ENCODE measurements at places on chromosomes 5 and 9.

DNA sequence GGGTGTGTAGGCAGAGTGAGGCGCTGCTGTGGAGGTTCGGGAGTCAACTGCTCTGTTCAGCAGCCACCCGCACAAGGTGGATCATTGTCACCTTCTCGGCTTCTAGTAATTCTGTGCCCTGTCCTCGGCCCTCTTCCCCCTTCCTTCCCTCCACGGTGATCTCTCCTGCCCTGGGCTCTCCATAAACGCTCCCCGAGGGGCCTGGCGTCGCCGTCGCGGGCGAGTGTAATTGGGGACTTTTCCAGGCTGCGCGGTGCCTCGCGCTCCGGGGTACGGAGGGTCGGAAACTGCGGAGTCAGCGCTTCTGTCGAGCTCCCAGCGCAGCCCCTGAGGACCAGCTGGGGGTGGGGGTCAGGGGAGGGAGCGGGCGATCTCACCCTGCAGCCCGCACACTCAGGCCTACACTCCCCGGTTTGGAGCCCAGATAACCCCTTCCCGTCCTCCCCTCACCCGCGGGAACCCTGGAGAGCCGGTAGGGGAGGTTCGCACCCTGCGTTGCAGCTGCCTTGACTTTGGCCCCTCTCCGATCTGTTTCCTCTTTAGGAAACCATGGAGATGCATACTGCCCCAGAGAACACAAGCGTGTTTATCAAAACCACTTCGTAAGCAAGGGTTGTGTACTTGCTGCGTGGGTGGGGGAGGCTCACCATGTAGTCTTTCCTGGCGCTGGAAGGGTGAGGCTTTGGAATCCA lies 188.3 kb upstream of the ZNF618 start:
- DNase-seq = no peak

GRCh38 chr5:139699351-139699750 lies 51.2 kb downstream of the CXXC5 start:
- no peak for DNase-seq

DNA sequence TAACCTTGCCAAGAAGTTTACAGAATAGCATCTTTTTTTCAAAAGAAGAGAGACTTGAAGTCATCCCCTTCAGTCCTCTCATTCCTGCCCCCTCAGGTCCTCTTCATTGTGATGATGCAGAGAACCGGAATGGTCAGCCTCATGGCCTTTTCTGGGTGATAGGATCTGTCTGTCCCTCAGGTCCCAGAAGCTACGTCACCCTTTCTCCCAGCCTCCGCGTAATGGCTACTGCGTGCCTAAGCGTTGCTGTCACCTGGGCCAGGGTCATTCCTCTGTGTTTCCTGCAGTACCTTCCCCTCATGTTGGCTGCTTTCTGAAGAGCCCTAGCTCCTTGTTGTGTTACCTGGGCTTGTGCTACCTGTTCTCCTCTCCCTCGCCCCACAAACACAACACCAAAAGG lies 4.7 kb downstream of the PIK3R1 start:
- DNase-seq = no peak

DNA sequence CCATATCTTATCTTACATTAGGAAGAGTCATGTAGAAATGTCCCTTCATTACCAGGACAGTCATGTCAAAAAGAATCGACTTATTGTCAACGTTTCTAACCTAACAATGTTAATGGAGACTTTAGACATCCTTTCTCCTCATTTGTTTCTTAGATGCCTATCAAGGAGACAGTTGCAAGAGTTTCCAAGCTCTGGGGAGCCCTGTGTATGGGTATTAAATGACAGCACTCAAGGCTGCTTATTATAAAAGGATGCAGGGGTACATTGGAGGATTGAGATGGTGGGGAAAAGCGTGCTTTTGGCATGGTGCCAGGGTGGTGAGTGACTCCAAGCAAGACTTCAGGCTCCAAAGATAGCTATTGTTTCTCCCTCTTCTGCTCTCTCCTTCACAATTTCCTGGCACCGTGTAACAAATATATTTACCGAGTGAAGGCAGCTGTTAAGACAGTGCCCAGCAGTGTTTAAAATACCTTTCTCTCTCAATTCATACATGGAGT lies 461.3 kb upstream of the CLINT1 start:
- DNase-seq = peak; percentile 42

- DNase-seq = no peak
Observed at GRCh38 chr9:76891874-76892273, 14.0 kb downstream of the PRUNE2 start.

DNA sequence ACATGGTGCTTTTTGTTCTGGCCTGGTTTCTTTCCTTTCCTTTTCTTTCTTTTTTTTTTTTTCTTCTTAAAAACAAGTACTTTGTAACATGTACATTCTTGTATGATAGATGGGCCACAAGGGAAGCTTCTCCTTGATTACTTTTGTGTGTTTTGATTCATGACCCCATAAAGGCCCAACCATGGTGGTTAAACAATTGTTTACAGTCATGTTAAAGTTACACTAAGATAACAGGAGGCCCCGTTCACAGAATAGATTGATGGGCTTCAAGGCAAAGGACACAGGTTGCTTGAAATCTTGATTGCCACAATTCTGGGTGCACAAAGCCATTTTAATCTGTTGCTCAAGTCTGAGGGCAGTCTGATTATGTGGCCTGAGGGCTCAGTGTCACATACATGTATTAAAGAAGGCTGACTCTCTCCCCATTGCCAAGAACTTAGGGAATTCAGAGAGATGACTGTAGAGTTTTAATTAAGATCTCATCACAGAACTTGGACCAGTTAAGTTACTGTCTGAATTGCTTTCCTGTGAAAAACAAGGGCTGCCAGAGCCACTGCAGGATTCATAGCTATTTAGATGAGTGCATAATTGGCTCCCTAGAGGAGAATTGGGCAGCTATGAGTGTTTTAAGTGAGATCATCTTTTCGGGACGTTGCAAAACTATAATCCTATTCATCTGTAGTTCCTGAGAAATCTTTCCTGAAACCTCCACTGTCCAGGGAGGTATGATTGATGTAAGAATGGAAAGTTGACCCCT lies 163.4 kb downstream of the TLE4 start:
- no peak for DNase-seq

DNA sequence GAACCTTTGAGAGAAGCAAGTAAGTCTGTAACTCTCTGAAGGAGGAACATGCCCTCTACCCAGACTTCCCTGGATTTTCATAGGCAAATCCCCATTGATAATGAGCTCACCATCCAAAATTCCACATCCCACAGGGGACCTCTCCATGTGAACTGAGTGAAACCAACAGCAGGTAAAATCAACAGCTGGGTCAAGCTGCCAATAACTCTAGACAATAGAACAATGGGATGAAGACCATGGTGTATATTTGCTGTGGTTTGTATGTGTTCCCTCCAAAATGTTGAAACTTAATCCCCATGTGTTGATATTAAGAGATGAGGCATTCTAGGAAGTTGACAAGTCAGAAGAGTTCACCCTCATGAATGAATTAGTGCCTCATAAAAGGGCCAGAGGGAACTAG lies 110.2 kb upstream of the MYO10 start:
- DNase-seq = no peak

GRCh38 chr5:75368391-75368790 lies 31.4 kb downstream of the HMGCR start:
- DNase-seq = no peak

DNA sequence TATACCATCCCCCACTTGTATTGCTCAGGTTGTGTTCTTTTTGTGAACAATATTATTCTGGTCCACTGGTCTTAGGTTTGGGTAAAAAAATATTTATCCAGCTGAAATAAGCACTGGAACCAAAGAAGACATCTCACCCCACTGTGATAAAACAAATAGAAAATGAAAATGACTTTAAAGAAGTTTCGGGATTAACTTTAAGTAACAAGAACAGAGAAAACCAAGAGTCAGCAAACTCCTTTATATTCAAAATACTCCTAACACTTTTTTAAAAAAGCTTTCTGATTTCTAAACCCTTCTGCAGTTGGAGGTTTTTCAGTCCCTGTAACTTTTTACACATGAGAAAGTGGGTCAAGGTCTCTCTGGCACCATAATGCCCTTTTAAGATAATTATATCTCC lies 273.9 kb upstream of the CDH10 start:
- no peak for DNase-seq

DNA sequence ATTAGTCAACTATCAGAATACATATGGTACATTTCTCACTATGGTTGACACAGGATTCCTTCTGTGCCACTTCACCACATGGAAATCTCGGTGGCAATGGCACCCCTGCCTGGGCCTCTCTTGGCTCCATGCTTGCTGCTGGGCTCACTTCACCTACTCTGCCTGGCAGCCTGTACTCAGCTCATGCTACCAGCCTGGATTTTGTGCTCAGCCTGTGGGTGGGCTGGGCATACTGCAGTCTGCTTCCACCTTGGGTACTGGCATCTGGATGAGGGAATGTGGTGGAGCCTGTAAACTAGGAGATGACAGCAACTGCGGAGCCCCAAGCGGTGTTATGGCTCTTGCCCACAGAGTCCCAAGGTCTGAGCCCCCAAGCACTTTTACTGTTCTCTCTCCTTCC lies 604.1 kb downstream of the MTRR start:
- no peak for DNase-seq

GRCh38 chr9:136668983-136669790 lies 6.5 kb downstream of the EGFL7 start:
- no peak for DNase-seq

- DNase-seq = no peak
Observed at GRCh38 chr9:78073722-78074121, 42.1 kb upstream of the GNAQ start.

- DNase-seq = no peak
Observed at GRCh38 chr5:138942066-138942465, 66.9 kb upstream of the LRRTM2 start.

DNA sequence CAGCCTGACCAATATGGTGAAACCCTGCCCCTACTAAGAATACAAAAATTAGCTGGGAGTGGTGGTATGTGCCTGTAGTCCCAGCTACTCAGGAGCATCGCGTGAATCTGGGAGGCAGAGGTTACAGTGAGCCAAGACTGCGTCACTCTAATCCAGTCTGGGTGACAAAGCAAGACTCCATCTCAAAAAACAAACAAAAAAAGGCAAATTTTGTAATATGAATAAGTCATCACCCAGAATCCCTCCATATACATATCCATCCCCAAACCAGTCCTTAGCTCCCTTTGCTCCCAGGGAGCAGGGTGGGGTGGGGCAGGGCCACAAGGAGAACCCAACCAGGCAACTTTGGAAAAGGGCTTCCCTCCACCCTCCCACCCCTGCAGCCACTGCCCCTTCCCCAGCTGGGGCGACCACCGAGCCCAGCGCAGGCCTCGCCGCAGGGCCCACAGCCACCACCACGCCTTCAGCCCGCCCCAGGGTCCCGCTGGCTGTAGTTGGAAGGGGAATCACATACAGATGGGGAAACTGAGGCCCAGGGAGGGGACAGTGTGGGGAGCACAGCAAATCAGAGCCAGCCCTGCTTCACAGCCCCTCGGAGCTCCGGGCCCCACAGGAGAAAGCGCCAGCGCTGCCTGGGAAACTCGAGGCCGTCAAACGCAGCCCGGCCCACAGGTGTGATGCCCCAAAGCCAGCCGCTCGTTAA lies 7.8 kb downstream of the NOTCH1 start:
- no peak for DNase-seq

DNA sequence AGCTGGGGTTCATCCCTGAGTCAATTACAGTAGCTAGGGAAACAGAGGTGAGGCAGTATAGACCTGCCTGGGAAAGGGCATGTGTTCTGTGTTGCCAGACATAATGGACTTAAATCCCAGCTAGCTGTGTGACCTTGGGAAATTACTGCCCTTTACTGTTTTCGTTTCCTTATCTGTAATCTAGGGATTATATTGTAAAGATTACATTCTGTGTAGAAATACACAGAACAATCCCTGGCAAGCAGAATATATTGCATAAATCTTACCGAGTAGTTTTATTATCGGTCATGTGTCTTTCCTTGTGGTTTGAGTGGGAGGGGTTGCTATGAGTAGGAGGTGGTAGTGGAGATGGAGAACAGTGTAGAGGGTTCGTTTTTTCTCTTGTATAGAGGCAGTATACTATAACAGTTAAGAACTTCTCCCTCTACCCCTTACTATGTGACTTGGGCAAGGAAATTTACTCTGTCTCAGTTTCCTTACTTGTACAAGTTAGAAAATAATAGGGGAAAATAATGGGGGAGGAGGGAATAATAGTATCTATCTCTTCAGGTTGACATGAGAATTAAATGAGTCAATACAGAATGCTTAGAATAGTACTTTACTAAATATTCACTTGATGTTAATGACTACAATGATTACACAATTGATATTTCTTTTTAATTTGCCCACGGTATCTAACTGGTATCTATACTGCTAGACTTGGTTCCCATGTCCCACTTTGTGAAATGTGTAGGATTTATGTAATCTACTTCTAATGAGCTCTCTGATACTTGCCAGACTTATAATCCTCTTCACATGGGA lies 7.1 kb upstream of the DMXL1 start:
- no peak for DNase-seq

GRCh38 chr5:15374886-15375285 lies 125.1 kb upstream of the FBXL7 start:
- no peak for DNase-seq

Data from NCI-H1436 (cell line).